Activated CD8-positive, alpha-beta memory T cell treated with anti-CD3 and anti-CD28 coated beads for 1 hour (primary cell): ENCODE measurements at places on chromosomes 6 and 20.

GRCh38 chr6:5094327-5094726 lies 9.2 kb downstream of the PPP1R3G start:
- DNase-seq = no peak

- DNase-seq = no peak
Observed at GRCh38 chr6:46465294-46466165, 25.7 kb downstream of the RCAN2 start.

- DNase-seq = no peak
Observed at GRCh38 chr6:74715355-74716085, 490.3 kb downstream of the COL12A1 start.

- DNase-seq = no peak
Observed at GRCh38 chr6:129146902-129147301, 264.0 kb downstream of the LAMA2 start.

- no peak for DNase-seq
Observed at GRCh38 chr6:118736440-118736839, 85.0 kb upstream of the CEP85L start.

- no peak for DNase-seq
Observed at GRCh38 chr6:131070061-131070460, 7.0 kb upstream of the EPB41L2 start.

- no peak for DNase-seq
Observed at GRCh38 chr20:33781133-33781532, 30.0 kb upstream of the CHMP4B start.

- DNase-seq = no peak
Observed at GRCh38 chr20:24102290-24102689, 113.7 kb upstream of the GGTLC1 start.

- no peak for DNase-seq
Observed at GRCh38 chr20:48816282-48817205, 11.3 kb downstream of the PREX1 start.

DNA sequence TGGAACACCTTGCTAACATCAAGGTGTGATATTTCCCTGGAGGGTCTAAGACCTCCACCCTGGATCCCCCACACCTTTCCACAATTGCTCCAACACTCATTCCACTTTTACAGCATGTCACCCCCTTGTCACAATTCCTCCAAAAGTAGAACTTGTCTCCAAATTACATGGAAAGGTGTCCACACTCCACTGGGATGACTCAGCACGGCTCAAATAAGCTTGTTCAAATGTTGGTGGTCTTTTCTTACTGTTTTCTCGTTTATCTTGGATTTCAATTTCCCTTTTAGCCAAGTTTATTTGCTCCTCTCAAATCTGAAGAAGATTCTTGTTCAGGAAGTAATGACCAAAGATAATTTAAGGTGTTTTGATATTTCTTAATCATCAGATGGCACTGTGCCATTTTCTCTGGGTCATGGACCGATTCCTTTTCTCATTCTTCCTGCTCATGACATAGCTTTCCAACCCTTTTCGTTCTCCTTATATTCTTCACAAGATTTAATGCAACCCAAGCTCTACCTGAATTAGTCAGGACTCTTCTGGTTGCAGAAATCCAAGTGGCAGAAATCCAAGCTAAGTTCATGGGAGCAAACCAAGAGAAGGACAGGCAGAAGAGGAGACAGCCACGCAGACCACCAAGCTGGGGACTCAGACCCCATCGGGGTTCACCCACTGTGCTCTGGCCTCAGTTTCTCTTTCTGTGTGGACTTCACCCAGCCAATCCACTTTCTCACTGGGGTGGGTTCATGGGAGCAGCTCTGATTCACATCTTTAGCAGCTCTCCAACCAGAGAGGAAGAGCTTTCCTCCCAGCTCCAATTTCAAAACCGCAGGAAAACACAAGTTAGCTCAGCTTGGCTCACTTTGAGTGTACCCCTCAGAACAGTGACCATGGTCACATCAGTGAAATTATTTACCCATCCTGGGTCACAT lies 110.5 kb upstream of the CDYL start:
- no peak for DNase-seq

- no peak for DNase-seq
Observed at GRCh38 chr6:71665931-71666330, 220.4 kb upstream of the RIMS1 start.

GRCh38 chr6:104632588-104632987 lies 227.1 kb downstream of the HACE1 start:
- no peak for DNase-seq

- DNase-seq = no peak
Observed at GRCh38 chr20:62305765-62306413, 3.1 kb downstream of the ADRM1 start.

GRCh38 chr6:3857468-3858456 lies 8.6 kb downstream of the FAM50B start:
- DNase-seq = no peak

DNA sequence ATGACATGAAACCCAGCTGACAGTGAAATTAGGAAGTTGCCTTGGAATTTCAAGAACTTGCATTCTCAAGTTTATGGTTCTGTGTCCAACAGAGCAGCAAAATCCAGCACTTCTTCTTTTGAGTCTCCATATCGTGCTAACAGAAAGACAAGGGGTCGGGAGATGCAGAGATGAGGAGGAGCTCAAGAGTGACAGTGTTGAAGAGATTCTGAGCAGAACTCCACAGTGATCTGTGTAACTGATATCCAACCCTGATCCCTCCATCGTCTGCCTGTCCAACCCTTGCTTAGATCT lies 21.2 kb upstream of the BTN1A1 start:
- DNase-seq = no peak

DNA sequence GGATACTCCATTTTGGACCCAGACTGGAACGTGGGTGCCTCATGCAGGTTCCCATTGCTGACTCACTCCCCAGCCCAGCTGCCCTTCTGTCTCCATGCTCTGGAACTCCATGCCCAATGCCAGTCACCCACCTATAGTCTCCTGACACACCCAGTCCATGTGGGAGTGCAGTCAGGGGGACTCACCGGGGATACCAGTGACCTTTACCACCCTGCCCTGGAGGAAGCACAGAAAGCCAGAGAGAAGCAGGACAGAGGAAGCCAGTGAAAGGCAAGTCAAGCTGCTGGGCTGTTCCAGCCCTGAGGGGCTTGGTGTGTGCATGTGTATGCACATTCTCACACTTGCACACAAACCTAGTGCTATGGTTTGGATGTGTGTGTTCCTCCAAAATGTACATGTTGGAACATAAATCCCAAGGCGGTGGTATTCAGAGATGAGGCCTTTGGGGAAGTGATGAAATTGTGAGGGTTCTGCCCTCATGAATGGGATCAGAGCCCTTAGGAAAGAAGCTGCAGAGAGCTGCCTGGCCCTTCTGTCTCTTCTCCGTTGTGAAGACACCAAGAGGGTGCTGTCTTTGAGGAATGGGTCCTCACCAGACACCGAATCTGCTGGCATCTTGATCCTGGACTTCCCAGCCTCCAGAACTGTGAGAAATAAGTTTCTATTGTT lies 121.4 kb upstream of the MAFB start:
- DNase-seq = no peak

GRCh38 chr6:26411751-26412150 lies 9.7 kb downstream of the BTN3A1 start:
- DNase-seq = no peak

GRCh38 chr6:49551866-49552129 lies 1.3 kb downstream of the C6orf141 start:
- no peak for DNase-seq
